ENCODE measurements at places on chromosomes 5 and 9. TPM values are rescaled to one million over a fixed set of nuclear protein-coding genes. Genes with fewer than 3 reads are reported as not detected.

The CNTFR gene
- total RNA-seq = 1.1 TPM

The NNT gene
- 162 TPM for total RNA-seq

The ADRA1B gene
- total RNA-seq = not detected

The TRAF1 gene
- total RNA-seq = 0.32 TPM

The ADCY2 gene
- 28.0 TPM for total RNA-seq

The CAMLG gene
- total RNA-seq = 25.6 TPM

The PCDHA9 gene
- not detected for total RNA-seq

The KCNV2 gene
- not detected for total RNA-seq

The TAF11L5 gene
- not detected for total RNA-seq

The PCDHGA2 gene
- total RNA-seq = 2.0 TPM

The VCAN gene
- total RNA-seq = 90.3 TPM

The WWC1 gene
- total RNA-seq = 13.2 TPM

The ANKRD31 gene
- total RNA-seq = 0.69 TPM

The SLC22A4 gene
- 0.66 TPM for total RNA-seq
